ENCODE measurements at places on chromosomes 2 and 18.

GRCh38 chr2:223523551-223524001, 78.6 kb downstream of the SCG2 start:
- no peak for DNase-seq

GRCh38 chr18:13137670-13138419, 80.7 kb upstream of the LDLRAD4 start:
- peak; percentile 94 for DNase-seq

- peak; percentile 42 for DNase-seq
Observed at GRCh38 chr18:11324956-11325882, 175.8 kb upstream of the PIEZO2 start.

DNA sequence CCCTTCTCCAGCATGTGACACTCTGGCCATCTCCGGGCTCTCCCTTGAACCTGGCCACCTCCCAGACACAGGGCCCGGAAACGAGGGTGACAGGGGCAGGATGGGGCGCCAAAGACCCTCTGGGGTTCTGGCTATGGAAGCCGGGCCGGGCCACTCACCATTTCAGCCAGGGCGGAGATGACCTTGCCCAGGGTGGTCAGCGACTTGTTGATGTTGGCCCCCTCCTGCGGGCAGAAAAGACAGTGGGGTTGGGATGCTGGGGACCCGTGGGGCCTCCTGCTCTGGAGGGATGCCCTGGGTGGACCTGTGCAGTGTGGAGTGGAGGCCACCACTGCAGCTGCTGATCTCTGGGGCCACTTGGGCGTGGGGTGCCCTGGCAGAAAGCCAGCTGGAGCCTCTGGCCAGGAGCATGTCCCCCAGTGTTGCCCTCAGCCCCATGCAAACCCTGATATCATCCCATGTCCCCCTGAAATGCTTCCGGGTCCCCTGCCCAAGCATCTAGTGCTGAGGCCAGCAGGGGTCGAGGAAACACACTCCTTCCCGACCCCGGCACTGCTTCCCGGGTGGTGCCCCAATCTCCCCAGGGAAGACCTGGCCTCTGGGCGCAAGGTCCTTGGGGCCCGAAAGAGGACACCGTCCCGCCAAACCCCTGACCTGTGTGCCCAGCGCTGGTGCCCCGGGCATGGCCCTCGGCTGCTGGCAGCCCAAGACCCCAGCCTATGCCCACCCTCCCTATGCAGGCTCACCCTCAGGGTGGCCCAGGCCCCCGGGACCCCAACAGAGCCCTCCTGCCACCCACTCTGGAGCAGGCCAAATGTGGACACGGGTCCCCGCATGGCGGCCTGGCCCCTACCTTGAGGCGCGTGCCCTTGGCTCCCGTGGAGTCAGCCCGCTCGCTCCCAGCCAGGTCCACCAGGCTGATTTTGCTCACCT, 36.9 kb downstream of the KIF1A start:
- no peak for DNase-seq

- DNase-seq: peak; percentile 80
Observed at GRCh38 chr2:101596333-101596732, 101.2 kb upstream of the MAP4K4 start.

GRCh38 chr18:3104190-3105054, 91.5 kb upstream of the LPIN2 start:
- DNase-seq: peak; percentile 83

GRCh38 chr2:46367286-46367685, 70.1 kb downstream of the EPAS1 start:
- DNase-seq: no peak

DNA sequence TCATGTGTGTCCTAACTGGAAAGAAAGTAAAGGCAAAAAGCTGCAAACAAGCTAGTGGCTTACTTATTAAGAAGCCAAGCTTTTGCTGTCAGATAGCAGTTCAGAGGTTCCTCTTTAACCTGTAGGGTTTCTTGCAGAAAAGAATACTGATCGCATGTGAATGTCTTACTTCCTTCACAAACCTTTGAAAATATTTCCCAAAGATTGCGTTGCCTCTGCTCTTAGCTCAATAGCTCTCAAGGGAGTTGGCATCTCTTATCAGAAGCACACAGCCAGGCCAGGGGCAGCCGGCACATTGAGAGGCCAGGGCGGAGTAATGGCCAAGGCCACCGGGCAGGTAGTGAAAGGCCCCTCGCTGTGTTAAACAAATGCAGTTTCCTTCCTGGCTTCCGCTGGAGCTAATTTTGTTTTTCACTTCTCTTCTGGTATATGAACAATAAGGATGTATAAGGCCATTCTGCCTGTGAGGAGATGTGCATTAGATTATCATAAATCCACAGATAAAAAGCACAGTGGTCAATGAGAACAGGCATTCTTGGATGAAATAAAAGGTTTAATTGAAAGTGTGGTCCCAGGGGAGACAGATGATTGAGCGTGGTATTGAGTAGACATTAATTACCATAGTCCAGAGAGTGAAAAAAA, 542.4 kb upstream of the NRP2 start:
- no peak for DNase-seq

DNA sequence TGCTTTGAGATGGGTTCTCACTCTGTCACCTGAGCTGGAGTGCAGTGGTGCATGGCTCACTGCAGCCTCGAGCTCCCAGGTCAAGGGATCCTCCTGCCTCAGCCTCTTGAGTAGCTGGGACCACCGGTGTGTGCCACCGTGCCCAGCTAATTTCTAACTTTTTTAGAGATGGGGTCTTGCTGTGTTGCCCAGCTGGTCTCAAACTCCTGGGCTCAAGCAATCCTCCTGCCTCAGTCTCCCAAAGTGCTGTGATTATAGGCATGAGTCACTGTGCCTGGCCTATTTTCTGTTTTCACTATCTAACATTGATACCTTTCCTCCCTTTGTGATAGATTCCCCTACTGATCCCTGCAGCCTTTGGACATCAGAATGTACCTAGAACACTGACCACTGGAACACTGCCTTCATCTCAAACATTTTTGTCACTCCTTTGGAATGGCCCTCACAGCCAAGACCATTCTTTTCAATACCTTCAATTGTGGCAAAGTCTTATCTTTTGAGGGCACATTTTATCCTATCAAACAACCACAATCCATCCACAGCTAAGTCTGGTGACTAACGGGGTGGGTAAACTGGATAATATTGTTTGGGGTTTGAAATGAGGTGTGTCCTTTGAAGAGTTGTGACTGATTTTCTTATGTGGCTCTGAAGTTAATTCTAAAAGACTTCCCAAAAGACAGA, 43.7 kb downstream of the EPAS1 start:
- no peak for DNase-seq

- no peak for DNase-seq
Observed at GRCh38 chr2:18311420-18312195, 248.8 kb downstream of the RDH14 start.

- DNase-seq: no peak
Observed at GRCh38 chr2:153005071-153005730, 286.8 kb downstream of the ARL6IP6 start.

DNA sequence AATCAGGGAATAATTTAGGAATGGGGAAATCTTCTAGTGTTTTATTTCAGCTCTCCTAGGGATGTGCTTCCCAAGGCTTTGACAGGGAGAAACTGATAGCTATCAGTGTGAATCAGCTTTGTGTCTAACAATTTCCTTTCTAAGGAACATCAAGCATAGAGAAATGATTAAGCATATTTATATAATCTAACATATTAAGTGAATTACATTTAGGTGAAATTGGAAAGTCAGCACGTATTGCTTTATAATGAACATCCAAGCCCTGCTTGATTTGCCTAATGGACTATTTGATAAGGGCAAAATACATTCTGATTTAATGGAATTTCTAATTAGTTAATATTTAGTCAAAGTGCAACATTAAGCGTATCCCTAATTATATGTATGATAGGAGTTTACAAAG, 19.5 kb upstream of the TSPYL6 start:
- DNase-seq: no peak

DNA sequence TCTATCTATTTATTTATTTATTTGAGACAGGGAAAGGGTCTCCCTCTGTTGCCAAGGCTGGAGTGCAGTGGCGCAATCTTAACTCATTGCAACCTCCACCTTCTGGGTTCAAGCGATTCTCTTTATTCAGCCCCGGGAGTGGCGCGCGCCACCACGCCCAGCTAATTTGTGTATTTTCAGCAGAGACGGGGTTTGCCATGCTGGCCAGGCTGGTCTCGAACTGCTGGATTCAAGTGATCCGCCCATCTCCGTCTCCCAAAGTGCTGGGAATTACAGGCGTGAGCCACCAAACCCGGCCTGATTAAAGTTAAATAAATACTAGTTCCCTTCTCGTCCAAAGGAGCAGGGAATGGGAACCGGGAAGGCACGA, 4.2 kb upstream of the CTDSP1 start:
- DNase-seq: no peak

DNA sequence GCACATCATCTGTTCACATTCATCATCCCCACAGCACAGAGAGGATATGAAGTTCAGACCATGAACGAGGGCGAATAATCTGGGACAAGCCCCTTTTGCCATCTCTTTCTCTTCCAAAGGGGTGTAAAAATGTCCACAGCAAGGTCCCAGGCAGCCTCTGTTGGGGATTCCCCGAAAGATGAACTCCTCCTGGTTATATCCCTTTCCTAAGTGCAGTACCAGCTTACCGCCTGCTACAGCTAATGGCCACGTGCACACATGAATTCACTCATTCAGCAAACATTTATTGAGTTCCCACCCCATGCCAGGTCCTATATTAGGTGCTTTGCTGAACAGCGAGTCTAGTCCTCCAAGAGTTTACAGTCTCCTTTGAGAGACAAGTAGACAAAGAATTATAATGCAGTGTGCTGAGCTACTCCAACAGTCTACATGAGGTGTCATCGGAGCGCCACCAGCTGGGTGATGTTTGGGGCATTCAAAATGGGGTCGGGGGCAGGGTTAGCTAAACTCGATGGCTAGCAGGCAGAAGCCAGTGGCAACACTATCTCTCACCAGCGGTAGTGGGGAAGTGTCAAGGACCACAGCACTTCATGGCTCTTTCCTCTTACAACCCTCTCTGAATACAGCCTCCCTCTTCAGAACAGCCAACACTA, 228.9 kb downstream of the TMEM163 start:
- no peak for DNase-seq

- DNase-seq: no peak
Observed at GRCh38 chr2:28484835-28485234, 11.0 kb upstream of the PLB1 start.

DNA sequence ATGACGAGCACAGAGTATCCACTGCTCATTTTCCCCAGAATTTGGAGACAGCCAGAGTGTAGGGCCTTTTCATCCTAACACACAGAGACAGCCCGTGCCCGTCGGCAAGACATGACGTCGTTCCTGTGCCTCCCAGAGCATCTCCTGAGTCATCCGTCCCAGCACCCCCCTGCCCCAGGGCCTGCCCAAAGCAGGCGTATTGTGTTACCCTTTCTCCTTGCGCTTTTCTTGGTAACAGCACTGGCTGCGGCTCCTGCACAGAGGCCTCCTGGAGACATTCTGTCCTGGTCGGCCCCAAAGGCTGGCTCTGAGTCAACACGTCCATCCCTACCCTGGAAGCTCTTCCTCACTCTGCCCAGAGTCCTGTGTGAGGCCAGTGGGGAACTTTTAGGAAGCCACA, 217.1 kb downstream of the KLHL29 start:
- DNase-seq: no peak

DNA sequence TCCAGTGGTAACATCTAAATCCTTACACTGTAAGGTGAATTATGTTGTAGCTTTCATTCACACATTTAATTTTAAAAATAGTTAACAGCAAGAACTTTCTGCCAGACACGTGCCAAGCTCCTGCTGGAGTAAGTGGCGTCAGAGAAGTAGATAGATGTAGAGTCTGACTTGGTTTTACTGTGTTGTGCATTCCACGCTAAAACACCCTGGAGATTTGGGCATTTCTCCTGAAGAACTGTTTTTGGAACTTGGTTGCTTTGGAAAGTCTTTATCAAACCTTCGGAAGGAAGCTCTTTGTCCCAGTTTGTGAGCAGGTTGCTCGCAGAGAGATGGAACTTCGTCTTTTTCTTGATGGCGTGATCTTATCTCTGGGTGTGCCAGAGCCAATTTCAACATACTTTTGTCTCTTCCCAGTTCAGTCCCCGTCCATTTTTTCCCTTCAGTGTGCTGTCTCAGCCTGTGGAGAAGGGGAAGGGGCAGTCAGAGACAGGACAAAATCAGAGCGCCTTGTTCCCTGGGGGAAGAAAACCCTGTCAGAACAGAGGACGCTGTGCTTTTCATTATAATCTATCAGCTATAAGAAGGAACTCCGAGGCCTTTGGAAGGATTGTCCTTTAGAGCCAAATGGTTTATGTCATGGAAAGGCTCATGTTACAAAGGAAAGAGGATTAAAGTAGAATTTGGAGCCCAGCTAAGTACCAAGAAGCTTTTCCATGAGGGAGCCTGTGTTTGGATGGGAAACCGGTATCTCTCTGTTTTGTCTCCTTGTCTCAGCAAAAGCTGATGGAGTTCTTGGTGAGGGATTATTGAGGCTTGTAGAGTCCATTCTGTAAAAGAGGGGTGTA, 18.9 kb downstream of the GRHL1 start:
- no peak for DNase-seq

GRCh38 chr2:217398860-217399259, 539.0 kb upstream of the TNP1 start:
- peak; percentile 60 for DNase-seq

- DNase-seq: no peak
Observed at GRCh38 chr2:71936076-71937030, 211.3 kb downstream of the CYP26B1 start.

DNA sequence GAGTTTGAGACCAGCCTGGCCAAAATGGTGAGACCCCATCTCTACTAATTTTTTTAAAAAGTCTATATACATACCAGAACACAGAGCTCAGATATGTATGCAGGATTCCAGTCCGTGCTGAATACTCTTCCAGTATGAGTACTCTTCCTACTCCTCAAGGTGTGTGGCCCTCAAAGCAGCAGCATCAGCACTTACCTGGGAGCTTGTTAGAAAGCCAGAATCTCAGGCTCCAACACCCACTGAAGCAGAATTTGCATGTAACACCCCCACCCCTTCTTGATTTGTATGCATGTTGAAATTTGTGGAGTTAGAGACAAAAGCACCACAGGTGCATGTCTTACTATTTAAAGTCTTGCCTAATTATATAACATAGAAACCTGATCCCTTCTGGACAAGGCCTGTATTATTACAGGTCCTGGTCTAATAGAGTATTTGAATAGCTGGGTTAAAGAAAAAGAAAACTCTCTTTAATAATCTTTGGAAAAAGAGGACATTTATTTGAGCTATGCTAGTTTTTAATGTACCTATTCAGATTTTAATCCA, 50.3 kb upstream of the NFE2L2 start:
- DNase-seq: no peak

- DNase-seq: no peak
Observed at GRCh38 chr18:44719519-44720060, 38.9 kb downstream of the SETBP1 start.

DNA sequence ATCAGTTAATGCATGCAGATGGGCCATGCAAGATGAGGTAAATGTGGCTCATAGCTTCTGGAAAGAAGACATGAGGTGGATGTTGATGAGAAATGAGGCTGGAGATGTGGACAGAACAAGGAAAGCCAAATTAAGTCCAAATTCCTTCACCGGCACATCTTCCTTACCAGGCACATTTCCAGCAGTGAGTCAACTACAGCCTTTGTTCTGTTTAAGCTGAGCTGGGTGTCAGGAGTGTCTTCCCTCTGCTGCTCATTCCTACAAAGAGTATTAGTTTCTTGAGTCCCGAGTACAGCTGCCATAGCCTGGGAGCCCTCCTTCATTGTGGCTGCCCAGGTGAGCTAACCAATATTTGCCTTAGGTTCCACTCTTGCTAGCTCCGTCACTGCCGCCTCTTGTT, 945.0 kb downstream of the SLC4A3 start:
- DNase-seq: no peak

GRCh38 chr18:24846138-24846537, 385.7 kb downstream of the HRH4 start:
- peak; percentile 19 for DNase-seq

GRCh38 chr2:2889646-2890045, 488.0 kb downstream of the EIPR1 start:
- no peak for DNase-seq

GRCh38 chr2:12106440-12107080, 360.1 kb downstream of the LPIN1 start:
- peak; percentile 87 for DNase-seq

Measured in suppressor macrophage treated with lipopolysaccharide for 1 hour (primary cell).